Amniotic stem cell (primary cell): ENCODE measurements at places on chromosomes 12 and 14.

DNA sequence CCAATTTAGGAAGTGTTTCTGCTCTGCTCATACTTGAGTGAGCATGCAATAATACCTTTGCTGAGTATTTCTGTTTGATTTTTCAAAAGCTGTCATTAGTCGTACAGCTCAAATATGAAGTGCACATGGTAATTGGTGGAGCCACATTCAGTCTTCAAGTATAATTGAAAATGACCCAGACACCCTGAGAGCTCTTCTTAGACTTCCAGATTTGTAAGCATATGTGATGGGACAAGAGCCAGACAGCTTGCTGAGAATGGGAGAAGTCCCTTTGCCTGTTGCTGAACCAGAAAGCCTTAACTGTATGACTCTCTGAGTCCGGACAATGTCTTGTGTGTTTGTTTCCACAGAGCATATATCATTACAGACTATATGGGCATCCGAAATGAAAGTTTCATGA lies 307.3 kb downstream of the TMEM117 start:
- DNase-seq = no peak

DNA sequence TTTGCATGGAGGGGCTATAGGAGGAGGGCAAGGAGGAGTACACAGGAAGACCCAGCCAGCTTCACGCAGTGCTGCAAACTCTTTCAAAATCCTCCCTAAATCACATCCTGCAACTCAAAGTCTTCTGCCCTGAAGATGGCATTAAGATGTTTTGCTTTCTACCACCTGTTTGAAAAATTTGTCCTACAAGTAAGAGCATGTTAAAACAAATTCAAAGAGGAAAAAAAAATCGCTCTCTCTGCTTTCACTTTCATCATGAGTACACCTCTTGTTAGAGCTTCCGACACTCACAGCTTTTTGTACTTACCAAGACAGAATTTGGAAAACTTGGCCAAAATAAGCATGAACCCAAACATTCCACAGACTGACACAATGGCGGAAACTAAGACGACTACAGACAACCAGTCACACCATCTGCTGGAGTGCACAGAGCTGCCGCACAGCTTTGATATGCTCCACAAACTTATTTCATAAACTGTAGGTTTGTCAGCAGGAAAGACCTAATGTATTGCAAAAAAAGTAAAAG lies 21.3 kb downstream of the GCH1 start:
- no peak for DNase-seq

GRCh38 chr12:110856542-110856941 lies 9.8 kb downstream of the CCDC63 start:
- no peak for DNase-seq

DNA sequence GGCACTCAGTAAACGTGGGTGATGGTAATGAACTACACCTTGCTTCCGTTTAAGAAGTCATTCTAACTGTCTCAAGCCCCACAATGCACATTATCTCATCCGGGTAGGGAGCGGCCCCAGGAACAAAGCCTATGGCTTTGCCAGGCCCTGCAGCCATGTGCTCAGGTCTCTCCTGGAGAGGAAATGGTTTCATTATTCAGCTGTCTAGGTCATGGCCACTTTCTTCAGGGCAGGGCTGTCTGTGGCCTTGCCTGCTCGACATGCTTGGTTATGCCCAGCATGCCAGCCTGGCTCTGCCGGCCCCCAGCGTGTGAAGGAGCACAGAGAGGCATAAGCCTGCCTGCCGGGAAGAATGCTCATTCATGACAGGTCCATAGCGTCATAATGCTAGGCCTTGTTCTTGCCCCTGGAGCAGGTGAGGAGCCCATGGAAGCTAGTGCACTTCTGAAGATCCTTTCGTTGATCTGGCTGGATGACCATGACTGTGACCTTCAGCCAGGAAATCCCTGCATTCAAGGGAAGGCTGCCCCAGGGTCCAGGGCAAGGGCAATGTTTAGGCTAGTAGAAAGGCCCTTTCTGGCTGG lies 26.3 kb upstream of the FOS start:
- no peak for DNase-seq

- no peak for DNase-seq
Measured at GRCh38 chr14:65981192-65981843, 504.9 kb upstream of the CCDC196 start.

DNA sequence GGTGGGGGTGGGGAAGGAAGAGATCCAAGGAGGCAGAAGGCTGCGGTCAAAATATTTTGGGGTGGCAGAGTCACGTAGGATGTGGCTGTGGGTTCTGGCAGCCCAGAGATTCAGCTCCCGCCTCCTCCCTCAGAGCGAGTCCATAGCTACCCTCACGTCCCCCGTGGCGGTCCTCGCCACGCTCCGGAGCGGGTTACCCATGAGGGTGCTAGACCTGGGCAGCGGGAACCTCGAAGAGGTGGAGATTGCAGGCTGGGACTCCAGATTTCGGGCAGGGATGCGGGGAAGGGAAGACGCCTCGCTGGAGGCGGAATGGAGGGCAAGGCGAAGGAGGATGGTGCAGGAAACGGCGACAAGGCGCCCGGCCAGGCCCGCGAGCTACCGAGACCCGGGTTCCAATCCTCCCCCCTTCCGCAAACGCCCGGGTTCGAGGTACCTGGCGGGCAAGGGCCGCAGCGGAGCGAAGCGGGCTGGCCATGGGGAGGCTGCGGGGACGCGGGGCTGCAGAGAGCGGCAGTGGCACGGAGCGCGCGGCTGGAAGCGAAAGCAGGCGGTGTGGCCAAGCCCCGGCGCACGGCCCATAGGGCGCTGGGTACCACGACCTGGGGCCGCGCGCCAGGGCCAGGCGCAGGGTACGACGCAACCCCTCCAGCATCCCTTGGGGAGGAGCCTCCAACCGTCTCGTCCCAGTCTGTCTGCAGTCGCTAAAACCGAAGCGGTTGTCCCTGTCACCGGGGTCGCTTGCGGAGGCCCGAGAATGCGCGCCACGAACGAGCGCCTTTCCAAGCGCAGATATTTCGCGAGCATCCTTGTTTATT lies 46.2 kb downstream of the BCAT1 start:
- no peak for DNase-seq

GRCh38 chr12:56988207-56988739 lies 18.1 kb downstream of the ZBTB39 start:
- no peak for DNase-seq

GRCh38 chr12:65694130-65694529 lies 130.2 kb upstream of the HMGA2 start:
- DNase-seq = no peak

- no peak for DNase-seq
Measured at GRCh38 chr14:94379291-94380224, 8.8 kb downstream of the SERPINA1 start.

GRCh38 chr12:95699579-95699978 lies 91.0 kb downstream of the NTN4 start:
- no peak for DNase-seq

GRCh38 chr12:546920-547845 lies 87.4 kb downstream of the B4GALNT3 start:
- DNase-seq = no peak

GRCh38 chr12:94504386-94504785 lies 44.7 kb upstream of the CEP83 start:
- DNase-seq = no peak

DNA sequence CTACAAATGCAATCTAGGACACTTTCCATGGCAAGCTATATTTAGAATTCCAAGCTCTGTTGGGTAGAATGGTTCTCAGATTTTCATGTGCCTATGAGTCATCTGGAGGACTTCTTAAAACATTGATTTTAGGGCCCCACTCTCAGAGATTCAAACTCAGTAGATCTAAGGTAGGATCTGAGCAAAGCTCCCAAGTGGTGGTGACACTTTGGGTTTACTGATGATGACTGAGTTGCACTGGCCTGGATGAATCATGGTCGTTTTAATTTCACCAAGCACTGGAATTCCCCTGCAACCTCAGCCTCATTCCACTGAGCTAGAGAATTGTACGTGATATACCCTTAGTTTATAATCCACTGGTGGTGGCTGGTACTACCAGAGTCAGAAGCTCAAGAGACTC lies 86.5 kb downstream of the PPM1H start:
- peak; percentile 77 for DNase-seq

DNA sequence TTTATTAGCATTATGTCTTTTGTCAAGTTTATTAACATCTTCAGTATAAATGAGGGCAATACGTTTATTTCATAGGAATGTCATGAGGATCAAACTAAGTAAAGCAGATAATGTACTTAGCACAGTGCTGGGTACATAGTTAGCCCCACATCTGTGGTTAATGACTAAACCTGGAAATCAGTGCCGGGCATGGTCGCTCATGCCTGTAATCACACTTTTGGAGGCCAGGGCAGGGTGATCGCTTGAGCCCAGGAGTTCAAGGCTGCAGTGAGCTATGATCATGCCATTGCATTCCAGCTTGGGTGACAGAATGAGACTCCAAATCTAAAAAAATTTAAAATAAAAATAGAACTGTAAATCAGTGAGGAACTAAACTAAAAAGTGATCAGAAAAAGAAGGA lies 44.8 kb upstream of the GUCY2C start:
- no peak for DNase-seq

GRCh38 chr12:25245491-25245890 lies 5.2 kb downstream of the KRAS start:
- no peak for DNase-seq

DNA sequence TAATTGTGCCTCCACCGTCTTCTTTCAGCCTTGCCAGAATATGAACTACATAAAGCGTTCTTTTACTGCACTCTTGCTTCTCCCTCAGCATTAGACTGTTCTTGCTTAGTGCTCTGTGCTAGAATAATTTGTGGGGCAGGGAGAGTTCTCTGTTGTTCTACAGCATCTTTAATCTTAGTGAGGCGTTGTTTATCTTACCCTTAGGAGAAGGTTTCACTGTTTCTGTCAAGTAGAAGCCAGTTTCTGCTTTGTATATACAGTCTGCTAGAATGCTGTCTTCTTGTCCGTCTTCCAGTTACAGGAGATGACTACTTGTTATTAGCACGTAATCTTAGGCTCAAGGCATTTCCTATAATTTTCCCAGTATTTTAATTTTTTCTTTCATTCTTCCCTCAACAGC lies 458.0 kb downstream of the FLRT2 start:
- DNase-seq = no peak

DNA sequence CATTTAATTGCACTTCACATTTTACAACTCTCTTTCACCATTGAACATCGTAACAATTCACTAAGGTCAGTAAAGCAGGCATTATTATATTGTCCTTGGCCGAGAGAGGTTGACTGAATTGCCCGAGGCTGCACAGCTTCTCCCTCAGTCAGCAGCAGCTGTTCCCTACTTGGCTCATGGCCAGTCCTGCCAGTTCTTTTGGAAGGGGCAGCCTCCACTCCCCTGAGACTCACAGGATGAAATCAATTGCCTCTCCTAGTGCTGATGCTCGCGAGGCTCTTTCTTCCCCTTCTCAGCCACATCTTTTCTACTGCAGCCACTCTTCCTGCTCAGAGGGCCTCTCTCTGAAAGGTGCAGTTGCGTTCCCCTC lies 79.9 kb upstream of the KCNA1 start:
- DNase-seq = no peak

DNA sequence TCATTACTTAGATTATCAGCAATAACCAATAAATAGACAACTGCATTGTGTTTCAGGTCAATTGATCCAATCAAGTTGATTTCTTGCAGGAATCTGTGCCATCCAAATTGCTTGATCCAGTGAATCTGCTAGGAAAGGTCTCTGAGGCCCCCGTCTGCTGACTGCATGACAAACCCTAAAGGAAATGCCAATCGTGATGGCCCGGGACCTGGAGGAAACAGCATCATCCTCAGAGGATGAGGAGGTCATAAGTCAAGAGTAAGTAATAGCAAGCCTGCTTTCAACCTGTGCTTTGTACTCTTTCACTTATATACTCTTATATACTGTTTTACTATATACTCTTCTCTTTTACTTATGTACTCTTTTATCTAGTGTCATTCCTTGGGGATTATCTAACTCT lies 1.9 kb downstream of the TTLL5 start:
- DNase-seq = no peak

DNA sequence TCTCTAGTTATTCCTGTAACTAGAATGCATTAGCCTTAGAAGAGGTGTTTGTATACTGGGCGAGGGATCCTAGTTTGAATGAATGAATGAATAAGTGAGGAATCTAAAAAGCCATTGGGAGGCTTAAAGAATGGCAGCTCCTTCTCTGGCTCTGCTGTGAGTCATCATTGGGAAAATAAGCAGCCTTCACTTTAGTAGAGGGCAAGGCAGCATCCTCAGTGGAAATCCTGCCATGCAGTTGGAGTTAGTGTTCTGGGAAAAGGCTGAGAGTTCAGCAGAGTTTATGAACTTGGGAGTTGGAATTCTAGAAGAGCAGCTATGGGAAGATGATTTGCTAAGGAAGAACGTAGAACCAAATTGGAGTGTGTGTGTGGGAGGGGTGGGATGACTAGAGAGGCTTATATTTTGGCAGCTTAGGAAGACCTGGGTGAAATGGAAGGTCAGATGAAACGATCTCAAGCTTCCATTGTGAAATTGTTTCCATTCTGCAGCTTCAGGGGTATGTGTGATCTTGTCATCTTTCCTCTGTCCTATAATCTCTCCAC lies 120.8 kb downstream of the PTCSC3 start:
- DNase-seq = no peak

DNA sequence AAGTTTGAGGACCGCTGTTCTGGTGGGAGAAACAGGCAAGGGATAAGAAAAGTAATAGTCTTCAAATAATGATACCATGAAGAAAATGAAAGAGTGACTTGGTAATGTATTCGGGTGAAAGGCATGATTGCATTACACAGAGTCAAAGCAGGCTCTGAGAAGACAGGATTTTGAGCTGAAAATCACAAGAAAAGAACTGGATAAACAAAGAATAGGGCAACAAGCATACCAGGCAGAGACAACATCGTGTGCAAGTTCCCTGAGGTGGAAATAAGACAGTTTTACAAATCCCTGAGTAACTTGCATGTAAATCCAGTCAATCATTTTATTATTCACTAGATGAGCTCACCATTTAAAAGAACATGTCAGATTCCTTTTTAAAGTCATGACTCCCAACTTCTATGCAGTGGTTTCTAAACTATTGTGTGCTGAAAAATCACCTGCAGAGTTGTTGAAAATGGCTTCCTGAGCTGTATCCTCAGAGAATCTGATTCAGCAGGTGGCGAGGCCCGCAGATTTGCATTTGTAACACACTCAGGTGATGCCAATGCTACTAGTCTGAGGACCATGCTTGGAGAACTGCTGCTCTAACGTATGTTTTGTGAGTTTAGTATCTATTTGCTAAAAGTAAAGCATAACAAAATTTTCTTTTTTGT lies 133.0 kb upstream of the ABCD2 start:
- no peak for DNase-seq

- DNase-seq = no peak
Measured at GRCh38 chr14:106094654-106095189, 568.3 kb downstream of the TMEM121 start.

DNA sequence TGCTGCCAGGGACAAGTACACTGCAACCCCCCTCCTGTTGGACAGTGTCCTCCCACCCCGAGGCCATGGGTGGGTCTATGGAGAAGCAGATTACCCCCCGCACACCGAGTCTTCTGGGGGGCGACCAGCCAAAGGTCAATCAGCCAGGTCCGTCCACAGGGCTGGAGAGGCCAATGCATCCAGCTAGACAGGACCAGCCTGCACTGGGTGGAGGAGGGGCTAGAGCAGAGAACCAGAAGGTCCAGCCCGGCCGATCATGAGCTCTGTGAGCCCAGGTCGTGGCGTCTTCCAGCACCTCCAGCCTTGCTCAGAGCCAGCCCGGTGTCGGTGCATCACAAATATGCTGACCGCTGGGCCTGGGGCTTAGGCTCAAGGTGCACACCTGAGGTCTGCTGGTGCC lies 8.2 kb upstream of the ADSS1 start:
- no peak for DNase-seq
